Tibial nerve (tissue), 4 donors: ENCODE measurements at places on chromosomes 4 and X. TPM values are rescaled to one million over a fixed set of nuclear protein-coding genes. Genes with fewer than 3 reads are reported as not detected.

GRCh38 chrX:11135564-11136185 is 24.5 kb downstream of the HCCS start:
- DNase-seq, result no peak

The TMPRSS11F gene
- total RNA-seq, result not detected

GRCh38 chr4:130510661-130511060 is 1414.7 kb downstream of the C4orf33 start:
- no peak for DNase-seq

The RHOXF1 gene
- not detected for total RNA-seq

GRCh38 chr4:1234811-1235292 is 14.1 kb downstream of the CTBP1 start:
- DNase-seq, result no peak

- no peak for DNase-seq
Observed at GRCh38 chr4:80096175-80096850, 23.3 kb upstream of the ANTXR2 start.
